ENCODE measurements at places on chromosomes 7 and 10.

- DNase-seq = no peak
Observed at GRCh38 chr7:19294619-19295018, 149.4 kb upstream of the FERD3L start.

DNA sequence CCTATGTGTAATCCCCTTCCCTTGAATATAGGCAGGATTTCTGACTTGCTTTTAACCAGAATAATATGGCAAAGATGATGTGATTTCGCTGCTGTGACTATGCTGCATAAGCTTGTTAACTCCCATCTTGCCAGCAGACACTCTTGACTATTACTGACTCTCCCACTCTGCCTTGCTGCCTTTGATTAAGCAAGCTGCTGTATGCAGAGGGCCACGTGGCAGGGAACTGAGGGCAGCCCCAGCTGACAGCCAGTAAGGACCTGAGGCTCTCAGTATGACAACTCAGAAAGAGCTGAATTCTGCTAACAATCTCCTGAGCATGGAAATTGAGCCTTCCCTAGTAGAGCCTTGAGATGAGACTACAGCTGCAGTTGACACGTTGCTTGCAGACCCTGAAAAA is 279.4 kb upstream of the CACNA2D1 start:
- DNase-seq = no peak

- no peak for DNase-seq
Observed at GRCh38 chr7:29893351-29893965, 87.2 kb downstream of the WIPF3 start.

DNA sequence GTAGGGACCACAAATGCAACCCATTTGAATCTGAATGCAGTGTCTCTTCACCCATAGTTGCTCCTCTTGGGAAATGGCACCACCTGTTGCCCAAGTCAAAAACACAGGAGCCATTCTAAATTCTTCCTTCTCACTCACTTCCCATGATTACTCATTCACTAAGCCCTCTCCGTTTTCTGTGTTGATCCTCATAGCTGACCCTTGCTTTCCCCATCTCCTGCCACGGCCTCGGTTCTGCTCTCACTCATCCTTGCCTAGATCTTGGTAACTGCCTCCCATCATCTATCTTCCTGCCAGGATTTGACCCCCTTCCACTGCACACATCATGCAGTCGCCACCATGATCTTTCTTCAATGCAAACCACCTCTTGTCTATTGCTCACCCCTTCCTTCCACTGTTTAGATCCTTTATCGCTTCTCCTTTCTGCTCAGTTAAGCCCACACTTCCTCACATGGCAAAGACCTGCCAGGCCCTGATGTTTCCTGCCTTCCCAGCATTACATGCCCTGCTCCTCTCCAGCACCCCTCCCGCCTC is 19.0 kb upstream of the CPN1 start:
- DNase-seq = no peak

DNA sequence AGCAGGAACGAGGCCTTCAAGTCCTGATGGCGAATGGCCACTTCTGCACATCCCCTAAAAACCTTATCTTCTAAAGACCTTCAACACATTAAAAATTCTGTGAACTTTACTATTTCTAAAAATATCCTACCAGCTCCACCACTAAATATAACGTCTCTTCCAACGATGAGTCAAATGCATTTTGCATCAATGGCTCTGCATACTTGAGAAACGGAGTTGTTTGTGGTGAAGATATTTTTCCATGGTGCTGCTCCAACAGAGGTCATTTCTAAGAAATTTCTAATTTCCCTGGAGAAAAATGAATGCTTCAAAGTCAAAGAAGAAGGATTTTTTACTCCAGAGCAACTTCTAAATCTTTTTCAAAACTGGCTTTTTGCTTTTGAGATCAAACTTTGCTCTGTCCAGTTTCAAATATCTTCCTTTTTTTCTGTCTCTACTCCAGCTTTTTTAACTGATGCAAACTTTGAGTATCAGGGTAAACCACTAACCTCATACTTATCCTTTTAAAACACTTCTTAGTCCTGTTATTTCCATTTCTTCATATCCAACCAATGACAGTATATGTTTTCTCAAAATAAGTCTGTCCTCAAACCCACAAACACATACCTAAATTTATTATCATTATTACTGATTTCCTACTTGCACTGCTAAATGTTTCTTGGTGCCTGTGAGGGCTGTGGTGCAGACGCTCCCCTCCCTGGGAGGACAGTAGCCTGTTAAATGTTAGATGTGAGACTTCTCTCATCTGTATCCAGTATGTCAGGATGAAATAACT is 258.1 kb downstream of the KLF6 start:
- DNase-seq = no peak

DNA sequence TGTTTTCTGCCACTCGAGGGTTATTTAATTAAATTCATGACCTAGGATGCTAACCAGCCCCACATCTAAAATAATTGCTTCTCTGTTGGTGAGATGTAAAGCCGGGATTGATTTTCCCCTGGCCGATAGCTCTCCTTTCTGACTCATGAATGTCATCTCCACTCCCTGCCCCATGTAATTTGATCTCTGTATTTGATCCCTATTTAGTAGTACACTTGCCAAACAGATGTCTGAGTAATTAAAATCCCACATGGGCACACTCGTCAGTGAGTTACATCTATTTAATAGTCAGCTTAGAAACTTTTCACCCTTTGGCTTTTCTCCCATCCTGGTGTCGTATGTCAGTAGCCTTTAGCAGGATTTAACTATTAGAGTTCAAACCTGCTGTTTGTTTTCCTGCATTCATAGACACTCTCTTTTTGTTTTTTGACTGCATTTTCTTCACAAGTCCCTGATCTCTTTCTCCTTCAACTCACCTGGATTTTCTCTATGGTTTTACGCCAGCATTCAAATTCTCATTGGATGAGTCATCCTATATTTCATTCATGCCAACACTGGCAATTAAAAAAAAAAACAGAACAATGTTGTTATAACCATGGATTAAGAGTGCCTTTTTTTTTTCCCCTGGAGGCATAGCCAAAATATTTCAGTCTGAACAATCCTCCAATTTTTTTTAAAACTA is 82.7 kb downstream of the SPAG6 start:
- DNase-seq = no peak

- DNase-seq = no peak
Observed at GRCh38 chr7:103658055-103659005, 212.3 kb upstream of the SLC26A5 start.

GRCh38 chr7:91875851-91876250 is 4.7 kb downstream of the MTERF1 start:
- DNase-seq = no peak

DNA sequence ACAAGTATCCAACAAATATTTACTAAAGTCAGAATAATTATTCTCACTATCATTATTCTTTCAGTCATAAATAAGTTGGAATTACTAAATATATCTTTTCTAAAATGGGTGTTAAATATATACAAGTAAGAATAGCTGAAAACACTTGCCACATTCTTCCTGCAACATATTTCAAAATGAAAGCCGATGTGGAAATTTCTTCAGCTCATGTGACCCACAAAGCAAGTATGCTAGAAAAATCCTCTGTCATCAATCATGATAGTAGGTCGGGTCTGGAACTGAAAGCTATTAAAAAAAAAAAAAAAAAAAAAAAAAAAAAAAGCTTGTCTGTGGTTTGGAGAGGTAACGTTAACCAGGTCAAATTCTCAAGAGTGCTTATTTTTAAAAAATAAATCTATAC is 344.7 kb downstream of the NEBL start:
- no peak for DNase-seq

DNA sequence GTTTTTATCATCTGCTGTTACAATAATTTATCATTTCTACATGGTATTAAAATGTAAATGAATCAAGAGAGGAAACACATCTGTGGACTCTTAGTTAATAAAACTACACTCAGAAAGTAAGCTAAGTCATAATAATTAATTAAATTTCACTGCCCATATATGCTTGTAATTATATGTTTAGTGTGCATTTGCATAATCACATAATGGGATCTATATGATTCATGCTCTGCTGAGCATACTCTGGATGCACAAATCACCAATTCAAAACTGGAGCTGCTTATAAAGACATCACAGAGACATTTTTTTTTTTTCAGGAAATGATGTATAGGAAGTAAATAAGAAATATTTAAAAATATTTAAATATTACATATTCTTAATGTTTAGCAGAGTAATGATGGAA is 151.6 kb upstream of the STEAP4 start:
- DNase-seq = no peak

DNA sequence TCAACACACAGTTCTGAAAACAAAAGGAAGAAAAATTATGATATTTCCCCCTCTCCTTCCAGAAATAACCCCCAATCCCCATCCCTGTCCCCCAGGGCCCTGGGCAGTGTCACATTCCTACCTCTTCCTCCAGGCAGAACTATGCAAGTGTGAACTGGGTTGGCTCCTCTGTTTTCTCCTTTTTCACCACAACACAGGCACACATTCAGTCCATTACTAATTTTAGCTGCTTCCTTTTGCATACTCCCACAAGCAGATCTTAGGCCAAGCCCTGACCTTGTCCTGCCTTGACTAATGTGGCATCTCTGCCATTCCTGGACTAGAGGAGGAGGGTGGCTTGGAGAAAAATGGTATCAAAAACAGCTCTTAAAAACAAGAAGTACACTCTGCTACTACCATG is 208.1 kb downstream of the HDAC9 start:
- DNase-seq = no peak

DNA sequence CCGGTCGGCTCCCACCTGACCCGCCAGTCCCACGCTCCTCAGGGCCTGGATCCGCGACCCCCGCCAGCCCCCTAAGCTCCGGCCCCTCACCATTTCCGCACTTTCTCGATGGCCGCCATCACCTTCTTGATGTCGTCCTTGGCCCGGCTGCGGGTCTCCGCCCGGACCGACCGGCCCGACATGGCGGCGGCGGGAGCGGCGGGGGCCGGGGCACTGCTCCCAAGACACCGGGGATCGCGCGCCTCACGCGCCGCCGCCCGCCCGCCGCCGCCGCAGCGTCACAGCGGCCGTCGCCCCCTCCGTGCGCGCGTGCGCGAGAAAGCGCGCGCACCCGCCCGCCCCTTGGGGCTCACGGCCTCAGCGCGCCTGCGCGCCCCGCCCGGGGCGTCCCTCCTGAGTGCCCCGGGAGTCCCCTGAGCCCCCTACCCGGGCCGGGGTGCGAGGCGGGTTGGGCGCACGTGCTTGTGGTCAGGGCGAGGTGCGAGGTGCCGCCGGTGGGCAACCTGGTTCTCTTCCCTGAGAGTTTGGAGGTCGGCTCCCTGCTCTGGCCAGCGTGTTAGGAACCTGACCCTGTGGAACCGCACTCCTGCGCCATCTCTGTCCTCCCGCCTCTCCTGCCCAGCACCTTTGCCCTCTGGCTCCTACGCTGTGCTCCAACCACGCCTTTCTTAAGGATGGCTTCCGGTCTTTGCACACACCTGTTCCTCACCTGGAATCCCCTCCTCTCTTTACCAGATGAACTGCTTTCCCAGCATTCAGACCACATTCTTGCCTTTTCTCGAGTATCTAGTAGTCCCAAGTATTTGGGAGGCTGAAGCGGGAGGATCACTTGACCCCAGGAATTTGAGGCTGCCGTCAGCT is at the start of gene BCL7B:
Gene BCL7B, minus strand, starts transcription at position 294 of the 861 bp plus-strand sequence. Its CDS starts 112 bp downstream, at position 182.
- peak; percentile 78 for DNase-seq

DNA sequence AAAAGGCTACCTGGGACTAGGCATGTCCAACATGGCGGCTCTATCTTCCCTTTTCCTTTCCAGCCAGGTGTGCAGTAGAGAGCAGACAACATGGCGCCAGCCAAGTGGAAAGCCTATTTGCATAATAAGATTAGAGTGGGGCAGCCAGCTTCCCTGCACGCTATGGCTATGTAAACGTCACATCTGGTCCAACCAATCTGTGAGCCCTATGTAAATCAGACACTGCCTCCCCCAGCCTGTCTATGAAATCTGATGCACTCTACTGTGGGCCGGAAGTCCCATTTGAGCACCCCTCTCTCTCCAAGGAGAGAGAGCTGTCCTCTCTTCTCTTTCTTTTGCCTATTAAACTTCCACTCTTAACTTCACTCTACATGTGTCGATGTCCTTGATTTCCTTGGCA is 984.9 kb upstream of the AUTS2 start:
- DNase-seq = no peak

DNA sequence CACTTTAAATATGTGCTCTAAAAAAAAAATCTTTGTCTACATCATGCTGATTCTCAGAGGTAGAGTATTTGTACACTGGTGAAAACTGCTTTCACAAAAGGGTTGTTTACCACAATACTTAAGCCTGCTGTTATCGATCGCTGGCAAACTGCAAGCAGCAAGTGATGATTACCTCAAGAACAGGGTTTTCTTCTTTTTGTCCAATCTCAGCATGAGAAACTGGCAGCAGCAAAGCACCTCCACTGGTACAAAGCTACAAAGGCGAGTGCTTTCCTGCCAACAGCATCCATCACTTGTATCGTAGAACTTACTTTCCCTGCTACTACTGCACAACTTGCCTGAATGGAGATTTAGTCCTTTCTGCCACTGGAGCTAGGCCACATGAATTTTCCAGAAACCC is 276.5 kb downstream of the DGKB start:
- DNase-seq = no peak

DNA sequence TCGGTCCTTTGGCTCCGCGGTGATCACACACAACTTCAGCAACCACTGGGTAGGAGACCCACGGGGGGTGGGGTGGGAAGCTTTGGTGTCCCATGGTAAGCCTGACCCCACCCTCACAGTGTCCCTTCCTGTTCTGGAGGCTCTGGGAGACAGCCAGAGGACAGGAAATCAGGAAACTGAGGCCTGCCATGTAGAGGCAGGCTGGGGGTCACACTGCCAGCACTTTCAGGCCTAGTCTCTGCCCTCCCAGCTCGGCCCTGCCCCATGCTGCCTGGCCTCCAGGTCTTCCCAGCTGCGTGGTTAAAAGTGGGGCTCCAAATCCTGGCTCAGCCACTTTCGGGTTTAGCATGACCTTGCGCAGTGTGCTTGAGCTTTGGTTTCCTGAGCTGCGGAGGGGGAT is 10.9 kb downstream of the AQP1 start:
- peak; percentile 23 for DNase-seq

- DNase-seq = peak; percentile 67
Observed at GRCh38 chr10:92689663-92690210, at the start of gene HHEX. TSS of gene HHEX (plus strand) at chr10:92689955. CDS start at chr10:92689987, 32 bp downstream.

DNA sequence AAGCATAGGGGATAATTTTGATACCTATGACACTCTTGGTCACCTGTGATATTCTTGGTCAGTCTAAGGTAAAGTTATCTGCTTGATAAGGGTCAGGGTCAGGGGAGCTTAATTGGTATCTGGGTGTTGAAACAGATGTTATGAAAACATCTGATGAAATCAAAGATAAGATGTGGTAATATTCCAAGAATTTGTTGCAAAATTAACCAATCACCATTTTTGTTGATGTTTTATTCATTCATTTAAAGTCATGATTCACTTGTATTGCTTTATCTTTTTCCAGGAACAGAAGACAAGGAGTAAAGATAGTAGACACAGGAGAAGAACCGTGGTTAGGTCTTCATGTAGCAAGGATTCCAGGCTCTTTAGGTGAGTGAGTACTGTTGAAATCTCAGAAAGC is 103.1 kb downstream of the SEMA3C start:
- DNase-seq = no peak

All from left cardiac atrium (tissue), 4 donors.